NCI-H1105 treated with DMSO at 0.1 percent for 48 hours (cell line): ENCODE measurements at places on chromosomes 6 and 20.
A peak's percentile ranks its signal among the peaks of the same experiment; 100 is the strongest.

GRCh38 chr6:169167581-169168301 is 85.9 kb downstream of the THBS2 start:
- DNase-seq: no peak

- peak; percentile 29 for DNase-seq
Measured at GRCh38 chr6:139250296-139251044, 41.3 kb downstream of the TXLNB start.

- no peak for DNase-seq
Measured at GRCh38 chr6:149335924-149336608, 18.6 kb downstream of the TAB2 start.

- no peak for DNase-seq
Measured at GRCh38 chr6:16789329-16790038, 28.2 kb upstream of the ATXN1 start.

- DNase-seq: no peak
Measured at GRCh38 chr20:37669062-37669772, 24.6 kb upstream of the CTNNBL1 start.

DNA sequence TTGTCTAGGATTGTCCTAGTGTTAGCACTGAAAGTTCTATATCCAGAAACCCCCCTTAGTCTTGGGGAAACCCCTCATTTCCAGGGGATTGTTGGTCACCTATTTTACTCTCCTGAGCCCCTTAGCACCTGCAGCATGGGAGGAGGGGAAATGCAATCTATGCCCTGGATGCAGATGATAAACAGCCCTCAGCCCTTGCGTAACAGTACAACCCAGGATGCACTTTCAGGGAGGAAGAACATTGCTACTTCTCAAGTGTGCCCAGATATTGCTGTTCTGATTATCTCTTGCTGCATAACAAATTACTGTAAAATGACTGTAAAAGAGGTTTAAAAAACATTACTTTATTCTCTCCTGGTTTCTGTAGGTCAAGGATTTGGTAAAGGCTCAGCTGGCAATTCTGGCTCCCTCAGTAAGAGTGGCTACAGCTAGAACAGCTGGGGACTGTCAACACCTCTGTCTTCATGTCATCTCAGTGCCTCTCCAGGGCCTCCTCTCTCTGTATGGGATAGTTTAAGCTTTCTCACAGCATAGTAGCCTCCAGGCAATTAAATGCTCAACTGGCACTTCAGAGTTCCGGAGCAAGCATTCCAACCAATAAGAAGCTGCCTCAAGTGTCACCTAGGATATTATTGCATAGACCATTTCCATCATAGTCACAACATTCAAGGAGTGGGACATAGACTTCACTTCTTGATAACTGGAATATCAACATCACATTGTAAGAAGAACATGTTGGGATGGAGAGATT is 117.8 kb upstream of the FOXO3 start:
- DNase-seq: no peak

GRCh38 chr6:82270881-82271635 is 23.5 kb upstream of the IBTK start:
- DNase-seq: peak; percentile 79

DNA sequence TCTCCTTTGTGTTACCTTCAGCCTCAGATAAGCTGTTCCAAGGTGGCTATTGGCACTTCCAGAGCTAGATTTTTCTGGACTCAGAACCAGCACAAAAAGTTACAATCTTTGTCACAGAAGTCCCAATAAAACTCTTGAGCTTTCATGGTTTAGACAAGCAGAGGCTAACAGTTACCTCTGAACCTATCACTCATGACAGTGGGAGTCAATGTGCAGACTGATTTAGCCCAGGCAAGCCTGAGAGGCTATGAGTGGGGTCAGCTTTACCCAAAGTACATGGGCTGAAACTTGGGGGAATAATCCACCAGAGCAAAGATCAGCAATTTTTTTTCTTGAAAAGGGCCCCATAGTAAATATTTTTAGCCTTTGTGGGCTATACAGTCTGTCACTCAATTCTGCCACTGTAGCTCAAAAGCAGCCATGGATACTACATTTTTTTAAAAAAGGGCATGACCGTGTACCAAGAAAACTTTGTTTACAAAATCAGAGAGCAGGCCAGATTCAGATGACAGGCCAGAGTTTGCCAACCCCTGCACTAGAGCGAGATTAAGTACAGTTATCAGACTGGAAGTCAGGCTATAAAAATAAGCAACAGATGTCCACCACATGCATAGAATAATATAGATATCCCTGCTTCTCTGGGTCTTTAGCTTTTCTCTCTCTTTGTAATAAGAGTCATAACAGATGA is 20.0 kb downstream of the CCN2 start:
- DNase-seq: no peak

GRCh38 chr6:16576451-16577368 is 184.6 kb downstream of the ATXN1 start:
- DNase-seq: no peak

- no peak for DNase-seq
Measured at GRCh38 chr6:116012471-116012949, 48.2 kb downstream of the FRK start.

DNA sequence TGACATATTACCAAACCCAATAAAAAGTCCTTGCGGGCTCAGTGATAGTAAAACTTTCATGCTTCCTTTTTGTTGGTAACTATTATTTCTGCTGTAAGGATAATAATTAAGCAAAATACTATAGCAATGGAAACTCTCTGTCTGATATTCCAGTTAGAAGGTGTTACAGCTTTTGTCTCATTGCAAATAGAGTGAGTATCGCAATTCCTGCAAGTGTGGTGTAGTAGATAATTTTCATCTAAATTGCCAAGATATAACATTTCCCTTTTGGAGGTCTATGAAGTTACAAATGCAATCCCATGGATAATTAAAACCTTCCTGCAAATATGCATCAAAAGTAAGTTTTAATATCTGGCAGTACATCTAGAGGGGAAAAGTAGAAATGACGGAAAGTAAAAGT is 88.7 kb upstream of the CD93 start:
- DNase-seq: no peak

DNA sequence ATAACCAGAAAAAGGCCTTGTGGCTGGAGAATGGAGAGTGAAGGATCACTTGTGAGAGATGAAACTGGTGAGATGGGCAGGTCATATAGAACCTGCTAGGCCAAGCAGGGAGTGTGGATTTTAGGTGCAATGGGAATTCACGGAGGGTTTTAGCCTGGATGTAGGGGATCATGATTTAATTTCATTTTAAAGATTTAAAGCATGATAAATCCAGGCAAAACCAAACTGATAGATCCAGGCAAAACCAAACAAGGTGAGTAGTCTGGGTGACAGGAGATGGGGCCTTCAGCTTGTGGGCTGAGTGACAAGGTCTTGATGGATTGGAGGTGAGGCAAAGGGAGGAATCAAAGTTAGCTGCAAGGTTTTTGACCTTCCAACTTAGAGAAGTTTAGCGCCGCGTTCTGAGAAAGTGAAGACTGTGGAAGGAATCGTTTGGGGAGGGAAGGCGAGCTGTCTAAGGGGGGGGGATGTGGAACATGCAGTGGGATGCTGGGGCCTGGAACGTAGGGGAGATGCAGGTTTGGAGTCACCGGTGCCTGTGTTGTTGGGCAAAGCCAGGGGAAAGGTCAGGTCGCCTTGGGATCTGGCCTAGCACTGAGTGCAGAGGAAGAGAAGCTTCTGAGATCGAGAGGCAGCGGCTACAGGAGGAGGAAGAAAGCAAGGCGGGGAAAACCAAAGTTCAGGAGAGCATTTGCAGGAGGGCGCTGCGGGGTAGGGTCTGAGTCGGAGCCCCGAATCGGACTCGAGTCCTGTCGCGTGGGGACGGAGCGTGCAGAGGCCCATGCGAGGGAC is 1.3 kb upstream of the PLCG1 start:
- DNase-seq: no peak

DNA sequence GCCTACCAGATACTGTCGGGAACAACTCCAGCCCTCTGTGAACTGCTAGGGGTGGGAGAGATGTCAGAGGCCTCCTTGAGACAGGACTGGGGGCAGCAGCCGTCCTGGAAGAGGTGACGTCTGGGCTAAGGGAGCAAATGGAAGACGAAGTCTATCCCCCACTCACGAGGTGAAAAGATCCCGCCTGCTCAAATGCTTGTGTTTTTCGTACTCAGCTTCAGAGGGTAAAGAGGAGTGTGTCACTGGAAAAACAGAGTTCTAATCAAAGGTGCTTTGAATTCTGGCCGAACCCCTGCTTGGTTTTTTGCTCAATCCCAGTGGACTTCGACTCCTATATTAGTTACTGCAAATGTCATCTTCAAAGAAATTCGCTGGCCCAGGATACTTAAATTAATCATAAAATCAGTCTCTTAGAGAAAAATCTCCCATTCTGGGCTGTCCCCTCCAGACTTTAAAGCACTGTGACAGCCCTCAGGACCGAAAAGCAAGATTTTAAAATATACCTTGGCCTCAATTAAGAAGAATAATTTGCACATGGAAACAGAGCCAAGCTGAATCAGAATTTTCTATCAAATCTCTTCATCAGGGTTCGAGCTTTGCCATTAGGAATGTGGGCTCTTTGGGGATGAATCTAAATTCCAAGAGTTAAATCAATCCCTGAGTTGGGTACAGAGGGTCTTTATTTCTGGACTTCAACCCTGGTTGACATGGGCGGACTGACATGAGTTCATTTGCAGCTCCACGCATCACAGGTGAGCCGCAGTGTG is 61.8 kb upstream of the AFDN start:
- no peak for DNase-seq

- DNase-seq: no peak
Measured at GRCh38 chr6:157056275-157056674, 267.0 kb downstream of the TMEM242 start.

DNA sequence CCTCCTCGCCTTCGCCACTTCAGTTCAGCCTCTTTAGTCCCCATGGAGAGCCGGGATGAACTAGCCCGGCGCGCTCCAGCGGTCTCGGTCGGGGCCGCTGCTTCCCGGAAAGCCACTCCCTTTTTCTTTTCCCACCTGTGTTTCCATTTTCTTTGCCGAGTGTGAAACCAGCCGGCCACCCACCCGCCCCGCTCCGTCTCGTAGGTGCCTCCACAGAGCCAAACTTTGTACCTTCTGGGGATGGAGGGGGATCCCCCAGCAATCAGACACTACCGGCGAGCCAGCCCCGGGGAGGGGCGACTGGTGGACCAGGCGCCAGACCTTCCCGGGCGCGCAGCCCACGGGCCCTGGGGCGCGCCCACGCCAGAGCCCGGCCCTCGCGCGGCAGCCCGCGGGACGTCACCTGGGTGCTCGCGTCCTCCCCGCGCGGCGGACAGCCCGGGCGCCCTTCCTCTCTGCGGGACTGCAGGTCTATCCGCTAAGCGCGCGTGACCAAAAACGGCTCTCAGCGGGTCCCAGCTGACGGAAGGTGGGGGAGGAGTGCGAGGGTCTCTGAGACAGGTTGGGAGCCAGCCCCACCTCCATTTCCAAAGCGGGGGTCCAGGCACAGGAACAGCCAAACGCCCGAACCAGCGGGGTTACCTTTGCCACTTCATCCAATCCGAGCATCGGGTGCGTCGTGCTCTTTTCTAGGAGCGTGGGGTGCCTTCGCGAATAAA is at the start of gene MCHR2:
Gene MCHR2 (minus strand): TSS at position 691 of the 719 bp plus-strand sequence. CDS start 38,076 bp downstream, outside the sequence.
- DNase-seq: no peak

DNA sequence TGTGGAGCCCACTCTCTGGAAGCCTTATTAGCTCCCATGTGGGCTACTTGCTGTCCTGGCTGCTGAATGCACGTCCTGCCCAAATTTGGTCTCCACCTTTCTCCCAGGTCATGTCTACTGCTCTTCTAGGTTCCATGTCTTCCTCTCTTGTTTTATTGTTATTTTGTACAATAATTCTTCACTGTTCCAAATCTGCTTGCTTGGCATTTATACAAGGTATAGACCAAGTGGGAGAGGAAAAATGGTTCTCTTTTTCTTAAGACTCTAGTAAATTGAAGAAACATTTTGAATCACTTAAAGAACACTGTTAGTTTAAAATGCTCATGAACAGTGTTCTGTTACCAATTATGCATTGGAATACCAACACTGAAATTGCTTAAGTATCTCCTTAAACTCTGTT is 81.6 kb upstream of the SCP2D1 start:
- DNase-seq: no peak

DNA sequence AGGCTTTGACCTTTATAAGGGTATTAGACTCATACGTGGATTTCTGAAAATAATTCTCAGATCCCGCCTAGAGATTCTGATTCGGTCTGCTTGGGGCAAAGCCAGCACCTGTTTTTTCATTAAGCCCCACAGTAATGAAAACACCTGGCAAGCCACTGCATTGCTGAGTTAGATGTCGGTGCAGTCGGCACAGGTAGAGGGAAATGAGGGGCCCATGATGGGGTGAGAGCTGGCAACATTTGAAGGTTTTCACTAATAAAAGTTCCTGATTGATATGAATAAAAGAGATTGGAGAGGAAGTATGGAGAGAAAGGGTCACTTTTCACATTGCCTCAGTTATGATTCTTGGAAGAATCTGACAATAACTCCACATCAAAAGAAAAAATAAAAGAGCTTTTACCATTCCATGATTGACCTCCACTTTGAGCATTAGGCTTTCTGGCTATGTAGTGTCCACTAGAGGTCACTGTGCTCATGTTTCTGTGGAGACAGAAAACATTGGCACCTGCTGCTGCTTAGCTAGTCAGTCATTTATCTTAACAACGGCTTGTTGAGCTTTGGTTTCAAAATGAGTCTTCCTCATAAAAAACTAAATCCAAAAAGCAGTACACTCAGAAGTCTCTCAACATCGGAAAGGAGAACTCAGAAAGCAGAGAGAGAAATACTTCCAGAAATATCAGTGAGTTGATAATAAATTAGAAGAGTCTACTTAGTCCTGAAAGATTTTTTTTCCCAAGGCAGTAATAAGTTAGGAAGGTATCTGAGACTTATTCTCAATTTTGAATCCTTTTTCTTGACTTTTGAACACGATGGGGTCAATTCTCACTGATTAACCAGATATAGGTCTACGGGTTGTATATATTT is 53.3 kb upstream of the KLHL31 start:
- DNase-seq: peak; percentile 83

- no peak for DNase-seq
Measured at GRCh38 chr20:48056218-48056617, 270.9 kb upstream of the SULF2 start.

DNA sequence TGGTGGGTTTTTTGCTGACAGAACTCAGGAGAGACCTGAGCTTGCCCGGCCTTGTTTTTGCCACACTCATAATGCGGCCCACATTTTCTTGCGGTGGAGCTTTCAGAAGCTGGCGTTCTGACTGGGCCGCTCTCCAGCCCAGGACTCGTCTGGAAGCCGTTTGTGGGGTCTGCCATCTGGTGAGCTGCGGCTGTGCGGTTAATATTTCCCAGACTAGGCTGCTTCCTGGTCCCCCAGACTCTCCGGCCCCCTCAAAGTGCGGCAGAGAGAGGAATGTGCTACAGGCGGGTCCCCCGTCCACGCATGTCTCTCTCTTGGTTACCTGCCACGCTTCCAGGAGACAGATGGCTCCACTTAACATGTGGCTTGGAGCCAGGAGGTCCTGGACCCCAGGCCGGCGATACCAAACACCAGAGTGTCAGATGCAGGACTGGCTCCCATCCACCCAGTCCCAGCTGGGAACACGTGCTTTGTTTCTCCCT is 128.9 kb upstream of the PMEPA1 start:
- peak; percentile 73 for DNase-seq

- no peak for DNase-seq
Measured at GRCh38 chr20:48698507-48699267, 129.1 kb downstream of the PREX1 start.

- no peak for DNase-seq
Measured at GRCh38 chr20:10472871-10473270, 37.8 kb downstream of the SLX4IP start.

- no peak for DNase-seq
Measured at GRCh38 chr6:40074306-40075055, 140.2 kb upstream of the MOCS1 start.
